ENCODE measurements at places on chromosomes 5 and 9.

DNA sequence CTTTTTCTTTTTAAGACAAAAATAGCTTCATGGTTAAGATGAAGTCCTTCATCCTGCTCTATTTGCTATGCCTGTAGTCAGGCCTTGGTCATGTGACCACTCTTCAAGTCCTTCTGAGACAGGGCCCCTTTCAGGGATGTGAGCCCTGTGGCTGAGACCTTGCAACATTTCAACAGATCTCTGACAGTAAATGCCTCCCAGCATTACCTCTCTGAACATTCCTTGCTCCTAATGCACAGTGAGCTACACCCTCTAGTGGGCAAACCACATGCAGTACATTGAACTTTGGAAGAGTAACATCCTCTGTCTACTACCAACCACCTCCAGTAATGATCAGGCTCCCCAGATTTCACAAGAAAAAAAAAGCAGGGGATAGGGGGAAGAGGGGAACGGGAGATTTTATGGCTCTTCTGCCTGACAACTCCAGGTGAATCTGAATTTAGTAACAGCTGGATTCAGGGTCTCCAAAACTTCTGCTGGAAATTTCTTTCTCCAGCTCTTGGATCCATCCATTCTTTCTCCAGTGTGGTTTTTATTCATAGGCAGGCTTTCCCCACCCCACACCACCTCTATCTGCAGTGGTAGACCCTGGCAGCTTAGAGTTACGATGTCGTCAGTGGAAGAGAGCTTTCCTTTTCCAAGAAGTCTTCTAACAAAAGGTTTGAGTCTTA, 8.9 kb upstream of the FBXO38 start:
- DNase-seq: no peak

DNA sequence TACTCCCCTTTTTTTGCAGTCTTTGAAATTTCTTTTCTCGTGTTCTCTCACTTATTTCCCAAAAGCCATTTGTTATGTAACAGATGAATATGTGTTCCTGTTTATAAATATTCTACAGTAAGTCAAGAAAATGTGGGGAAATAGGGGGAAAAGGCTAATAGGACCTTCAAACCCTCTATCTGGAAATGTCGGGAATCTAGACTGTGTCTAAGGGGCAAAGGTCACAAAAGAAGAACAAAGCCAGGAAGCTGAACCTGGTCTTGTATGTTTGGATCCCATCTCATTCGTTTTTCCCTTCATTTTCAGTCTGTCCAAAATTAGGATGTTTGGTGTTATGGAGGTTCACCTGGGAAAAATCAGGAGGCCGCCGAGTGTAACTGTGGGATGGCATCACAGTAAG, 490.3 kb downstream of the NR2F1-AS1 start:
- DNase-seq: no peak

DNA sequence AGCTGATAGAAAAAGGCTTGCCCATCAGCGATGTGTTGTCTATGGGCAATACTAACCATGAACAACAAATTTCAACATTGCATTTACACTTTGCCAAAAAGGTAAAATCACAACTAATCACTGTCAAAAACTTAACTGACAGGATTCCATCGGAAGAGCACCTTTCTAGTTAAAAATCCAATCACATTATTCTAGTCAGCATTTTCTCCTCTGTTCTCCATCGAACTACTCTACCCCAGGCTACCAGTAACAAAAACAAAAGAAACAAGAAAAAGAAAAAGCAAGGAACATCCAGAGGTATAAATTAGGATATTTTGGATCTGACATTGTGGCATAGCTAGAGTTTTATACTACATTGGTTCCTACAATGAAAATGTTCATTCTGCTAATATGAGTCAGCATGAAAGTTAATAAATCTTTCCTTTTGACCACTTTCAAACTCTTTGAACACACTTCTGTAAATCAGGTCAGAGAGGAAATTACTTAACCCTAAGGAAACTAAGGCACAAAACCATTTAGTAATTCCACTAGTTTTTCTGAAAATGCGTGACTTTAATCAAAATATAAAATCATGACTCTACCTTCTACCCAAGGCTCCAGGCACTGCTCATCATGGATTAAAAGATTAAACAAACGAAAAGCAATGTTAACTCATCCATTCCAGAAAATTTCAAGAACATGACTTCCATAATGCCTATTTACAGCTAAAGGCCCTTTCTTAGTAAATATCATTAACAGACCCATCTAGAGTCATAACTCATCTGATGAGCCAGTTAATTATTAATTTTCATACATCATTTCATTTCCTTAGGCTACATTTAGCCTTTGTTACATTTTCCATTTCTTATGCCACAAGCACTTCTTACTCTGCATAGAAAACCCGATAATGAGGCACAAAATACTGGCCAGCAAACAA, 10.2 kb downstream of the GLIS3 start:
- no peak for DNase-seq

DNA sequence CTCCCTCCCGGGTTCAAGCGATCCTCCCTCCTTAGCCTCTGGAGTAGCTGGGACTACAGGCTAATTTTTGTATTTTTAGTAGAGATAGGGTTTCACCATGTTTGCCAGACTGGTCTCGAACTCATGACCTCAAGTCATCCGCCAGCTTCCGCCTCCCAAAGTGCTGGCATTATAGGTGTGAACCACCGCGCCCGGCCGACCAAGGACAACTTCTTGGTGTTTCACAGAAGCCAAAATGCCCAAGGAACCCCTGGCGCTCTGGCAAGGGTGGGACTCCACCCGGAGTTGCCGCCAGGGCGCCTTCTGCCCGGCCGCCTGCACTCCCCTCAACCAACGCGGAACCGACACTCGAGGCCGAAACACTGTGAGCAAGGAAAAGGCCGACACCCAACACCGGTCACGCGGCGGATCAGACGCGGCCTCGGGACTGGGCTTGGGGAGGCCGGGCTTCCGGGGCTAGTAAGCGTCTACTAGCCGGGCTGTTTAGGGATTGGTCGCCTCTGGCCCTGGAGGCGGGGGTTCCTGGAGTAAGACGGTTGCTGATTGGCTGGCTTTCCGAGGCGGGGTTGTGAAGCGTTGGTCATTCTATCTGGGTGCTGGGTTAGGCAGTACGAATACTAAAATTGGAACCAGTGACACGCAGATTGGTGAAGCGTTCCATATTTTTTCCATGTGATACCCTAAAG, 7.7 kb upstream of the CFAP157 start:
- no peak for DNase-seq

GRCh38 chr5:139799359-139799758, 3.8 kb downstream of the PSD2 start:
- DNase-seq: no peak

DNA sequence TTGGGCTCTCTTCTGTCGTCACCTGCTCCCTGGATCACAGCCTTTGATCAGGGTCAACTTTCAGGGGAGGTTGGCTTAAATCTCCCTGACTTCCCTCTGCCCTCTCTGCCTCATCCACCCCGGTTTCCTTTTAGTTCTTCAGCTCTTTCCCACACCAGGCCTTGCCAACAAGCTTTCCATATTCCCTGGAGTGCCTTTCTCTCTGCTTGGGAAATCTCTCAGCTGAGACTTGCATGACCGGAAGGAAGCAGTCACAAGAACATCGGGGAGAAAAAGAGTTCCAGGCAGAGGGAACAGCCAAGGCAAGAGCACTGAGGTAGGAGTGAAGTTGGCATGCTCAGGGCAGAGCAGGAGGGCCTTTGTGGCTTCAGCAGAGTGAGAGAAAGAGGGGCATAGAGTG, 88.4 kb upstream of the HSPA9 start:
- DNase-seq: no peak

DNA sequence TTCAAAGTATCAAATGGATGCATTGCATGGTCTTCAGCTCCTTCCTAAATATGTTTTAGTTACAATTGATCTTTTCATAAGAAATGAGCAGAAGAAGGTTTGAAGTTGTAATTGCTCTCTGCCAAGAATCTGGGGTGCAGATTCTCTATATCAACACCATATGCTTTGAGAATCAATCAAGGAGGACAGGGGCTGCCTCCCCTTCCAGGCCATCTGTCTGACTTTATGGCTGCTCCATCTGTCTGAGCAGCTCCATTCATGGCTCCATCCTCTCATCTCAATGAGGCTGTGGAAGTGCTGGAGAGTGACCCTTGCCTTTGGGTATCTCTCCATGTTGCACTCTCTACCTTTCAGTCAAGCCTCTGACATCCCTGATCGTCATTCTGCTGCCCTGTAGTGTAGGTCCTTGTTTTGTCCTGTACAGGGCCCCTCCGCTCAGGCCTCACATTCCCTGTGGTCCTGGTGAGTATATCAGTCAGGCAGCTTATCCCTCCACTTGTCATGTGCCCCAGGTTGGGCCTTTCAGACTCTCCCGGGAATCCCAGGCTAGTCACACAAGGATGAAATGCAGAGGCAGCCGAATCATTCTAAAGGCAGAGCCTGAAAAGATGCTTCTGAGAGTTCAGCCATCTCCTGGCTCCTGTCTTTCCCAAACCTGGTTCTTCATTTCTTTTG, 14.0 kb upstream of the SV2C start:
- DNase-seq: no peak

DNA sequence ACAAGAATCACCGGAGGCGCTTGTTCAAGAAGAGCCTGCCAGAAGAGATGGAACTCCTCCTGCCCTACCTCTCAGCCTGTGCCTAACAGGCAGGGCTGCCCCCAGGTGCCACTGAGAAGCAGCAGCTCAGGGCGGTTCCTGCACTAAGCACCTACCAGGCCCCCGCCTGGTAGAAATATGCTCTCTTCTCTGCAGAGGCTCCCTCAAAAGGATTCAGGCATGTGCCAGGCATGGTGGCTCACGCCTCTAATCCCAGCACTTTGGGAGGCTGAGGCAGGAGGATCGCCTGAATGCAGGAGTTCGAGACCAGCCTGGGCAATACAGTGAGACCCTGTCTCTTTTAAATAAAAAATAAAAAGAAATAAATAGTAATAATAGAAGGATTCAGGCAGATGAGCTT, 6.0 kb downstream of the VDAC1 start:
- no peak for DNase-seq

- no peak for DNase-seq
These were observed 135.4 kb downstream of the ISL1 start for GRCh38 chr5:51518607-51519006.

GRCh38 chr9:113427629-113428028, 17.1 kb downstream of the C9orf43 start:
- DNase-seq: no peak

DNA sequence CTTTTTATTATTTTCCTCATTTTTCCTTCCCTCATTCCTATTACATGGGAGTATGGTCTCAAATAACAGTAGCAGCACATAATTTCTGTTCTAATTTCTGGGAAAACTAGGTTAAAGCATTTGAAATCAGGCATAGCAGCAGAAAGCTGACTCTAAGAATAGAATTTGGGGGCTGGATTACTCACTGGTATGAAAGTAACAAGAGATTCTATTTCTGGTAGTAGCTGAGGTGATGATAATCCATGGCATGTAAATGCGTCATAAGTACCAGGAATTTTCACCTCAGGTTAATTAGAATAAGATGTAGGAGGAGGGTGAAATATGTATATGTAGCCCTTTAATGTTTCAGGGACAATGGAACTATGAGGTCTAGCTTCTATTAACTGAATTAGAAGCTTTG, 662.0 kb downstream of the PTPRD start:
- no peak for DNase-seq

GRCh38 chr5:73615947-73616346, 10.0 kb upstream of the ARHGEF28 start:
- no peak for DNase-seq

- DNase-seq: no peak
These were observed 2.8 kb upstream of the PPP1R26 start for GRCh38 chr9:135476561-135477355.

GRCh38 chr5:135140446-135141204, 106.6 kb upstream of the PITX1 start:
- no peak for DNase-seq

- no peak for DNase-seq
These were observed at the start of gene PCDHGA12 for GRCh38 chr5:141430332-141431113. TSS of gene PCDHGA12 (plus strand) at chr5:141430507. CDS start at chr5:141430760, 253 bp downstream.

- no peak for DNase-seq
These were observed 133.4 kb downstream of the SEMA6A start for GRCh38 chr5:116441223-116441622.

- DNase-seq: no peak
These were observed 48.4 kb downstream of the ACTBL2 start for GRCh38 chr5:57434227-57434640.

DNA sequence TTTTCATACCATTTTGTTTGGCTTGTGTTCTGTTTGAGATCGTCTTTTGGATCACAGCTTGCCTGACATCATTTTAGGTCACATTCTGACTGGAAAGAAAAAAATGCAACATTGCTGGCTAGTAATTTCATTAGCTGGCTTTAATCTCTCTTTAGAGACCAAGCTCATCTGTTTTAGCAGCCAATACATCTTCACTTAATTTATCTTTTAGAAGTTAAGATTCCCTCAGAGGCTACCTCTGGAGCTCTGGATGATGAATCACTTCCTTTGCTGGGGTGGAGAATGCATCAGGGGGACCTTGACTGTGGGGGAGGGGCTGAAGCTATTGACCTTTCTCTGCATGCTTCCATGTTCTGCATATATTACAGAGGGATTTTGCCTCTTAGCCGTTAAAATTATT, 181.5 kb upstream of the OTULINL start:
- no peak for DNase-seq

DNA sequence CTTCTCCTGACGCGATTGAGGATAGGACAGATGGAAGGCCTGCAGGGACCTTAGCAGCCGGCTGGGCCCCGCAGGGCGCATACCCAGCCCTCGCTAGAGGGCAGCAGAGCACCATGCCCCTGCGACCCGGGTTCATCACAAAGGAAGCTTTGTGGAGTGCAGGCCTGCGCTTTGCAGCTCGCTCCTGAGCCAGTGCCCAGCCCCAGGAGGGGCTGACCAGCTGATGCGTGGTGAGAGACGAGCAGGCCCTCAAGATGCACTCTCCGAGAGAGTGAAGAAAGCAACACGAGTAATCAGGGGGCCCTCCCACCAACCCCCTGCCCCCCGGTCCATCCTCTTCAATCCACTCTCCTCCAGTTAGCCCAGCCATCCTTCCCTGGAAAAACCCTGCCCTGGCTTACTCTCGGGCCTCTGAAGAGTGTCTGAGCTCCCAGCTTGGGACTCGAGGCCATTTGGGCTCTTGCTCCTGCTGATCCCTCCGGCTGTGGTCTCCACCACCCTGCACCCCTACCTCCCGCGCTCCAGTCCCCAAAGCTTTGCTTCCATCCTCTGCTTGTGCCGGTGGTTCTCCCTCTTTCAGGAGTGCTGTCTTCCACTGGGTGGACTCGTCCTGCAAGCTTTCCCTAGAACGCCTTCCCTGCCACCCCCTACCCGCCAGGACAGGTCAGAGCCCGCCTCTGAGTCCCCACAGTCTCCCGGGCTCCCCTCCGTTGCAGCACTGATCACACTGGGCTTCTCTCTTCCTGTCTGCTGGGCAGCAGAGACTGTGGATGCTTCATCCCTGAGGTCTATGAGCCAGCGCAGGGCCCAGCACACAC, 9.1 kb upstream of the KIF12 start:
- no peak for DNase-seq

DNA sequence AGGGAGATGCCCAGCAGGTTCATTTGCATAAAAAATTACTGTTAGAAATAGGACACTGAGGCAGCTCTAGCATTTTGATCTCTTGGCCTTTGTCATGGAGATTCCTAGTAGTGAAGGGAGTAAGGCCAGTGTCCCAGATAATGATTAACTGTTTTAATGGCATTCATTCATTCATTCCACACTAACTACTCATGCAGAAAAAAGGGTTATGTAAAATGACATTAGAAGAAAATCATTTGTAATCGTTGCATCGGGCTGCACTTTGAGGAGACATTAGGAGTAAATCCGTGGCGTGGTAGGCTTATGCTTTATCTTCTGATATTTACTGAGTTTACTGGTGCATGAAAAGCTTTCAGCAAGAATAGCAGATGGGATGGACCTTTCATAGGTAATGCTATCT, 82.6 kb upstream of the GRHPR start:
- DNase-seq: no peak

GRCh38 chr5:179436321-179437122, 91.3 kb upstream of the ADAMTS2 start:
- DNase-seq: no peak

- DNase-seq: no peak
These were observed 241.9 kb downstream of the SAXO1 start for GRCh38 chr9:18791074-18791473.

Data from vagina (tissue), 2 donors.